ENCODE measurements at places on chromosomes 2 and 18.

DNA sequence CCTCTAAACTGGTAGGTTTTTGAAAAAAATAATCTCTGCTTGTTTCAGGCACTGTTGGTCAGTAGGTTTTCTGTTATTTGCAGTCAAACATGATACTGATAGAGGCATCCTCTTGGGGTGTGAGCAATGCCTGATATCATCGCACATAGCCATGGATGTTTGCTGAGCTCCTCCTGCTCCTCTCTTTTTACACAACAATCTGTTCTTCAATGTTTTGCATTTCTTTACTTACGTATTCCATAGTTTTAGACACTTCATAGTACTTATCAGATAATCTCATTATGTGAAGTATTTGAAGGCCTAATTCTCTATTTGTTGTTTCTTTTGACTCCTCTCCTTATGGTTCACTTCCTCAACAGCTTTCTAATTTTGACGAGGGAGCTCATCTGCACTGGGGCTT, 23.0 kb upstream of the HS6ST1 start:
- DNase-seq: peak; percentile 14

GRCh38 chr2:97758131-97758705, 44.8 kb downstream of the ZAP70 start:
- no peak for DNase-seq

- no peak for DNase-seq
These were observed 49.3 kb downstream of the TMX3 start for GRCh38 chr18:68665628-68666027.

- peak; percentile 83 for DNase-seq
These were observed at the start of gene NAB1 for GRCh38 chr2:190649035-190649797. NAB1 (plus strand) TSS chr2:190649083; CDS start chr2:190659177, 10,094 bp downstream.
